Effector memory CD4-positive, alpha-beta T cell (primary cell): ENCODE measurements at places on chromosomes 7 and 10.
A peak's percentile ranks its signal among the peaks of the same experiment; 100 is the strongest.

DNA sequence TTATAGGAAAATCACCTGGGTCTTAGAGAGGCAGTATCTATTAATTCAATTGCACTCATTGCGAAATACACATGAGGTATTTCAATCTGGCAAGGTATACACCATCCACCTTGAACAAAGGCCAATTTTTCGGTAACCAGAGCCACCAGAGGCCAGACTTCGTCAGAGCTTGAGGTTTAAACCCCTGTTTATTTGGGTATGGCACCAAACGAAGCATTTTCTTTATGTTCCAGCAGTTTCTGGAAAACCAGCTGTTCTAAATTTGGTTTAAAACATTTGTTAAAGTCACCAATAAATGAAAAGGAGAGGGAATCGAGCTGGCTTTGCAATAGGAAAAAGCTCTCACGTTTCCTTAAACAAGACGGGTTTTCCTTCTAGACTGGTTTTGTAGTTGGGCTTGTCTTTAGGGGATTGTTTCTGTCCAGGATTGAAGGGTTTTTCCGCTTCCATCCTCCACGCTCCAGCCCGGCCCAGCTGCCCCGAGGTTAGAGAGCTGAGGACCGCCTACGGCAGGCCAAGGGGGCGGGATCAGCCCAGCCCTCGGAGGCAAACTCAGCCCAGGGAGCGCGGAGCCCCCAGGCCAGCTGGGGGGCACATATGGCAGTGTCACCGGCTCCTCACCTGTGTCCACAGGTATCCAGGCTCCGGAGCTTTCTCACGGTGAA is 539.4 kb upstream of the MGMT start:
- H3K4me3 ChIP-seq, result no peak overlapping the region
- no peaks in the 10 kb centered on the region for H3K27me3 ChIP-seq
- no peak for DNase-seq
- no peaks in the 10 kb centered on the region for H3K4me1 ChIP-seq
- H3K27ac ChIP-seq, result no peak overlapping the region
- no peaks in the 10 kb centered on the region for H3K36me3 ChIP-seq

GRCh38 chr10:118868589-118868988 is 113.8 kb upstream of the CACUL1 start:
- DNase-seq, result no peak
- no peaks in the 10 kb centered on the region for H3K27me3 ChIP-seq
- H3K4me1 ChIP-seq, result no peaks in the 10 kb centered on the region
- H3K4me3 ChIP-seq, result no peak overlapping the region
- no peak overlapping the region for H3K27ac ChIP-seq

DNA sequence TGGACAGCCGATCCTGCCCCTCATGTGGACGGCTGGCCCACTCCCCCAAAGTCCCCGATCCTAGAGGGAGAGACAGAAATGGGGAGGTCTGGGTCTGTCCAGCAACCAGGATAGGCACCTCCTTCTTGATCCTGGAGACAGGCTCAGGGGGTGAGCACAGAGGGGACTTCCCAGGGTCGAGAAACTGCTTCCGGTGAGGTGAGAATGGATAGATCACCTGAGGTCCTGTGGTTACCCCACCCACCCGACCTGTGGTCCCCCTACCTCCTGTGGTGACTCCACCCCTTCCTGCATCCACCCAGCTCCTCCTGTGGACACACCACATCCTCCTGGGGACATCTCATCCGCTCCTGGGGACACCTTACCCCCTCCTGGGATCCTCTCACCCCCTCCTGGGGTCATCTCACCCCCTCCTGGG is 27.4 kb upstream of the RASGEF1A start:
- H3K36me3 ChIP-seq, result no peaks in the 10 kb centered on the region
- no peaks in the 10 kb centered on the region for H3K27me3 ChIP-seq
- peak overlapping the region; percentile 66 for H3K27ac ChIP-seq
- no peak overlapping the region for H3K4me3 ChIP-seq

DNA sequence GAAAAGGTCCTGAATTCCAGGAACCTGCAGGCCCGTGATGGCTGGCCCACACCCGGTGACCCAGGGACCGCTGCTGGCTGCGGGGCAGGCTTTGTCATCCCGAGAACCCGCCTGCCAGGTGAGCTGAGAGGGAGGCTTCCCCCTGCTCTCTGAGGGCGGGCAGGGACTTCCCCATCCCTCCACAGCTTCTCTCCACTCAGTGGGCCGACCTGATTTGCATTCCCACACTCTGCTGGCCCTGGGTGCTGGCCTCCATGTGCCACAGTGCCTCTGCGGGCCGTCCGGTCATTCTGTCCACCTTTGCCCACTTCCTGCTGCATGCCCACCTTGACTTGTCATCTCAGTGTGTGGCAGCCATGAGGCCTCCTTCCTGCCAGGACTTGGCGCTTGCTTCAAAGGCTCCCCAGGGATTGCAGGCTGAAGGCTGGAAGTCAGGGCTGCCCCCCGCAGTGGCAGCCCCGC is 35.3 kb downstream of the PALD1 start:
- H3K4me3 ChIP-seq, result no peak overlapping the region
- no peak overlapping the region for H3K27ac ChIP-seq
- no peaks in the 10 kb centered on the region for H3K36me3 ChIP-seq
- H3K27me3 ChIP-seq, result no peaks in the 10 kb centered on the region
- DNase-seq, result no peak

- H3K4me1 ChIP-seq, result no peaks in the 10 kb centered on the region
- no peak overlapping the region for H3K4me3 ChIP-seq
- no peak overlapping the region for H3K27ac ChIP-seq
Measured at GRCh38 chr7:137418841-137419240, 75.3 kb upstream of the PTN start.

- H3K27ac ChIP-seq, result no peak within 1 kb of the TSS
- no peaks in the 10 kb centered on the region for H3K36me3 ChIP-seq
- no peaks in the 10 kb centered on the region for H3K4me1 ChIP-seq
- no peaks in the 10 kb centered on the region for H3K27me3 ChIP-seq
- DNase-seq, result no peak
Measured at GRCh38 chr7:95596198-95597063, at the start of gene PDK4. PDK4 (minus strand) TSS chr7:95596516; CDS start chr7:95596293, 223 bp downstream.

GRCh38 chr7:50941525-50941924 is 158.8 kb upstream of the GRB10 start:
- H3K27me3 ChIP-seq, result peaks cover 8% of the 10 kb centered on the region
- no peaks in the 10 kb centered on the region for H3K36me3 ChIP-seq
- no peak overlapping the region for H3K27ac ChIP-seq
- H3K4me1 ChIP-seq, result no peaks in the 10 kb centered on the region
- DNase-seq, result no peak
- no peak overlapping the region for H3K4me3 ChIP-seq

GRCh38 chr7:20064974-20065862 is 152.0 kb downstream of the MACC1 start:
- H3K27me3 ChIP-seq, result no peaks in the 10 kb centered on the region
- no peaks in the 10 kb centered on the region for H3K36me3 ChIP-seq
- DNase-seq, result no peak
- no peak overlapping the region for H3K4me3 ChIP-seq

DNA sequence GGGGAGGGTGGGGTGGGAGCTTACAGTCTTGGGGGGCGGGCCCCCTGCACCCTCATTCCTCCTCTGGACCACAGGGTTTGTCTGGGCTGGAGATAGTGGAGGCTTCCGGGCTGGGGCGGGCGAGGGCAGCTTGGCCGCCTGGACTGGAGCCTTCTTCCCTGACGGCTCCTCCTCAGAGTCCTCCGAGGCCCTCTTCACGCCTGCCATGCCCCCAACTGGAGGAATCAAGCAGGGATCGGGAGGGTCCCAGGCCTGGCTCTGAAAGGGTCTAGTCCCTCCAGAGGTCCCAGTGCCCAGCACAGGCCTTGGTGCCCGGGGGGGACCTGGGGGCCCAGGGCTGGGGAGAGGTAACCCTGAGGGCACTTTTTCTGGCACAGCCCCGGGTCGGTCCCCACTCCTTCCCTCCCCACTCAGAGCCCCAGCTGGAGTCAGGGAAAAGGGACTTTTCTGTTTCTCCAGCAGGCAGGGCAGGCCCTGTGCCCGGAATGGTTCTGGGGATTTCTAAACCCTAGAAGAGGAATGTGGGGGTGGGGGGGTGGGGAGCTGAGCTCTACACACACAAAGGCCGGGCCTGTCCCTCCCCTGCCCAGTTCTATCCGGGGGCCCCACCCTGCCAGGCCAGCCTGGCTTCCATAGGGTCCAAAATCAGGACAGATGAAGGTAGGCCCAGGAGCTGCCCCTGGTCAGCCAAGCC is 11.6 kb downstream of the MICALL2 start:
- no peak overlapping the region for H3K27ac ChIP-seq
- H3K36me3 ChIP-seq, result no peaks in the 10 kb centered on the region
- H3K27me3 ChIP-seq, result no peaks in the 10 kb centered on the region
- H3K4me3 ChIP-seq, result no peak overlapping the region

- H3K27me3 ChIP-seq, result no peaks in the 10 kb centered on the region
- DNase-seq, result no peak
- no peaks in the 10 kb centered on the region for H3K4me1 ChIP-seq
- no peak overlapping the region for H3K27ac ChIP-seq
Measured at GRCh38 chr7:17554341-17555015, 256.0 kb downstream of the AHR start.

GRCh38 chr10:97128039-97128492 is 57.7 kb downstream of the SLIT1 start:
- no peak overlapping the region for H3K27ac ChIP-seq
- no peaks in the 10 kb centered on the region for H3K36me3 ChIP-seq
- no peak for DNase-seq
- no peaks in the 10 kb centered on the region for H3K27me3 ChIP-seq

DNA sequence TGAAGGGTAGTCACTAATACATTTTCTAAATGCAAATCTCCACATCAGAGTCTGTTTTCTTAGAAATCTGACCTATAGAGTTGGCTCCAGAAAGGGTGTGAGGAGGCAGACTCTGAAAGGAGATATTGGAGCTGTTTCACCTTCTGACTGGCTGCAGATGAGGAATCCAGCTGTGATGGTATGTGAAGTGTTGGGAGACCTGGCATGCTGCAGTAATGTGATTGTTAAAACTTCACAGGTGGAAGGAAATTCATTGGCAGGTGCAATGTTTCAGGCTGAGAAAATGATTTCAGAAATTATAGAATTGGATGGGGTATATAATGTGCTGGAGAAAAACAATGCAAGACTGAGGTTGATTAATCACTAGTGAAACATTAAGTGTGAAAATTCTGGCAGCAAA is 1134.0 kb upstream of the LRRN3 start:
- no peaks in the 10 kb centered on the region for H3K27me3 ChIP-seq
- DNase-seq, result no peak
- H3K4me1 ChIP-seq, result no peaks in the 10 kb centered on the region
- no peak overlapping the region for H3K4me3 ChIP-seq
- H3K36me3 ChIP-seq, result no peaks in the 10 kb centered on the region
